ENCODE measurements at places on chromosomes 6 and 20.
A peak's percentile ranks its signal among the peaks of the same experiment; 100 is the strongest.

DNA sequence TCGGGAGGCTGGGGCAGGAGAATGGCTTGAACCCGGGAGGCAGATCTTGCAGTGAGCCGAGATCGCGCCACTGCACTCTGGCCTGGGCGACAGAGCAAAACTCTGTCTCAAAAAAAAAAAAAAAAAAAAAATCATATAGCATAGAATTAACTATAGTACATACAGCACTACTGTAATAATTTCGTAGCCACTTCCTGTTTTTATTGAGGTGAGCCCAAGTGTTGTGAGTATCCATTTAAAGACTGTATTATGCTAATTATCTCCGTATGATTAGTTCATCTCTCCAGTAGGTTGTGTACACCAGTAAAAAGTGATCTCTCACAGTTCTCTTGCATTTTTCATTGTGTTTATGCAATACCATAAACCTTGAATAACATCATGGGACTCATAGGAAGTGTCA lies 70.6 kb downstream of the IYD start:
- DNase-seq: no peak

GRCh38 chr6:57216235-57217101 lies 5.6 kb downstream of the RAB23 start:
- no peak for DNase-seq

DNA sequence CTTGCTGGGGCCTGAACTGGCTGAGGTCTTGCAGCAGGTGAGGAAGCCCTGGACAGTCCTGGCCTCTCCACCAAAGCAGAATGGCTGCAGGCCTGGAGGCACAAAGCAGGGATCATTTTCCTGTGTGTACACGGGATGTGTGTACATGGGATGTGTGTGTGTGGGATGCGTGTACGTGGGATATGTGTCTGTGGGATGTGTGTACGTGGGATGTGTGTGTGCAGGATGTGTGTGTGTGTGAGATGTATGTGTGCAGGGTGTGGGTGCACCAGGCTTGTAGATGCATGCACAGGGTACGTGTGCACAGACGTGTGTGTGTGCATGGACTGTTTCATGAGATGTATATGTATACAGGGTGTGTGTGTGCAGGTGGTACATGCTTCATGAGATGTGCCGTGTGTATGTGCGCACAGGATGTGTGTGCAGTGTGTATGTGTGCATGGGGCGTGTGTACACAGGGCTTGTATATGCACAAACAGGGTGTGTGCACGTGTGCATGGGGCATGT lies 7.9 kb upstream of the CHRNA4 start:
- no peak for DNase-seq

DNA sequence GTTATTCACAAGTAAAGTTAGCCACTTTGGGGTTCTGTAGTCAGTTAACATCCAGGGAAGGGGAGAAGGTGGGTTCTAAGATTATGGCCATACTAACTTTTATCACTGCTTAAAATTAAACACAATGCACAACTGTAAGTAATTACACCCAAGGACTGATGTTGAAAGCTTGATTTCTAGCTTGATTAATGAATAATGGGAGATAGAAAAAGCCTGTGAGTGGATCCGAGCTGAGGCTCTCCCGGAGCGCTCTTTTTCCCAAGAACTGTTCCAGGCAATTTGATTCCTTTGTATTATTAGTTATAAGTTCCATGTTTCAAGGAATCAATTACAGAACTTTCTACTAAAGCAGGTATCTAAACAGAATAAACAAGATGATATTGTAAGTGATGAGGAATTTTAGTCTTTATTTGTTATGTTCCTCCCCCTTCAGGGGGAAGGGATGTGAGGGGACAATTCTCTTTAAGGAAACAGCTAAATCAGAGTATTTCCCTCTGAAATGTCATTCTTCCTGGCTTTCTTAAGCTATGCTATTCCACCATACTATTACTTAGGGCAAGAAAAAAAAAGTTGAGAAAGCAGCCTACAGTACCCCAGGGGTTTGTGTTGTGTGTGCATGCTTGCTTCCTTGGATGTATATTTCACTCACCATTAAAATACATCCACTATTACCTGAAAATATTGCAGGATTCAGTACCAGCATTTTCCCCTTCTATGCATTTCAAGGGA lies 3.8 kb downstream of the TSHZ2 start:
- no peak for DNase-seq

DNA sequence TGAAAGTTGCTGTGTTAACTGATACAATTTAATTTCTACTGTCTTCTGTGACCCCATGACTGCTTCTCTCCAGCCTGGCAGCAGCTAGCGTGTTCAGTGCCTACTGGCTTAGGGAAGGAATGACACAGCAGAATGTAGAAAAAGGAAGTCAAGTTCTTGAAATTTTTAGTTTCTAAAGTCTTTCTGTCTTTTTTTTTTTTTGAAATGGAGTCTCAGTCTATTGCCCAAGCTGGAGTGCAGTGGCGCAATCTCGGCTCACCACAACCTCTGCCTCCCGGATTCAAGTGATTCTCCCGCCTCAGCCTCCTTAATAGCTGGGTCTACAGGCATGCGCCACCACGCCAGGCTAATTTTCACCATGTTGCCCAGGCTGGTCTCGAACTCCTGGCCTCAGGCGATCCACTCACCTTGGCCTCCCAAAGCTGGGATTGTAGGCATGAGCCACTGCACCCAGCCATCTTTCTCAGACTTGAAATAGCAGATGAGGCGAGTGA lies 39.3 kb downstream of the PCNA start:
- no peak for DNase-seq

DNA sequence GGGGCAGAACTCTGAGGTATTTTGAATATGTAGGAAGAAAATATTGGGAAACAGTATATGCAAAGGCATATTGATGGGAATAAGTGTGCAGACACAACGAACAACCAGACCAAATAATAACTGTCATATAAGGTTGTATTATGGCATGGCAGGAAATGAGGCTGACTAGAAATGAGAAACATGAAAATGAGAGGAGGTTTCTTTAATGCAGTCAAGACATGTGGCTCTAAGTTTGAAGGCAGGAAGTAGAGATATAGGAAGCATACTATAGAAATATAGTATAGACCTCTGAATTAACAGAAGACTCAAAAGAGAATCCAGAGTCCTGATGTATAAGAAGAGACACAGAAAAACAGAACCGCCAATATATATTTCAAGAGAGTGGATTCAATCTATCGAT lies 459.7 kb upstream of the PTCHD4 start:
- no peak for DNase-seq

DNA sequence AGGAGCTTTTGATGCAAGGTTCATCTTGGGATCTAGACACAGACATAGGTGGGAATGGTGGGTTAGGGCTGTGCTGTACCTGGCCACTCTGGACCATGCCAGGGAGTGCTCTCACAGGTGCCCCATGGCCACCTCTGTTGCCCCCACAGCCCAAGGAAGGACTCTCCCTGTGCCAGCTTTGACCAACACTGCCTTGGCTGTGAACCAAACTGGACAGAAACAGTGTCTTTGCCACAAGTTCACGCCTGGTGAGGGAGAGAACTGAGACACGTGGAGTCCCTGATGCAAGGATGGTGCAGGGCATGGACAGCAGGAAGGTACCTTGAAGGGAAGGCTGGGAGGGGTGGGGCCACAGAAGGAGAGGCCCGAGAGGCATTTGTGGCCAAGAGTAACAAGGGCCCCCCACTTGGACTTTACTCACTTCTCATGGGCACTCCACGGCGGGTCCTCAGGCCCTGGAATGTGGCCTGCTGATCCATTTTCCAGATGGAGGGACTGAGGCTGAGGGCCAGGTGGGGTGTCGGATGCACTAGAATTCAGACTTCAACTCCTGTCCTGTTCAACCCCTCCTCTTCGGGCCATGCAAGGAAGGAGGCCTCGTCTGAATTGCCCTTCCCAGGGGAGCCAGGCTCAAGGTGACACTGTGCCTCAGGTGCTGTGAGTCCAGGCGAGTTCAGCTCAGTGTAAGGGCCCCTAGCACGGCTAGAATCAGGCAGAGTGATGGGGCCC lies 103.3 kb downstream of the YTHDF1 start:
- DNase-seq: no peak

- no peak for DNase-seq
Measured at GRCh38 chr6:3229566-3230178, 2.2 kb upstream of the TUBB2B start.

DNA sequence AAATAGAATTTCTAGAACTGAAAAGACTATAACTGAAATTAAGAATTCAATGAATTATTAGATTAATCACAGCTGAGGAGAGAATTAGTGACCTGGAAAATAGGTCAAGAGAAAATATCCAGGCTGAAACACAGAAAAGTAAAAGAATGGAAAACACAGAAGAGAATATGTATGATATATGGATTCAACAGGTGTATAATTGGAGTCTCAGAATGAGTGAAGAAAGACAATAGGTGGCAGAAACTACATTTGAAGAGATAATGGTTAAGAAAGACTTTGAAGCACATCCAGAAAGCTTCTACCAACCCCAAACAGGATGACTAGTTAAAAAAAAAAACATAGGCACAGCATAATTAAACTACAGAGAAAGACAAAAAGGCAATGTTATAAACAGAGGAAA lies 196.2 kb upstream of the ASCC3 start:
- DNase-seq: no peak

DNA sequence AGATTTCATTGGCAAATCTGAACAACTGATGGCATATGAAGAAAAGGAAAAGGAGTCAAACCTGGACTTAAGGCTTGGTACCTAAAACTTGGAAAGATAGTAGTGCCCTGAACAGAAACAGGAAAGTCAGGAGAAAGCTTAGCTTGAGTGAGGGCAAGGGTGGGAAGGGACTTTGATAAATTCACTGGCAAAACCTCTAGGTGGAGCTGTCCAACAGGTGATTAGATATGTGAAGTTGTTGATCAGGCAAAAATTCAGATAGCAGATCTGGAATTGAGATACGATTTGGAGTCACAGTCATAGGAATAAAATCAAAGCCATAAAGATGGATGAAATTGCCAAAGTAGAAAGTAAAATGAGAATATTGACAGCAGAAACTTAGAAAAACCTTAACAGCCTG lies 16.1 kb upstream of the ZNF292 start:
- peak; percentile 8 for DNase-seq

GRCh38 chr6:131414956-131415355 lies 158.1 kb upstream of the ARG1 start:
- no peak for DNase-seq

- peak; percentile 44 for DNase-seq
Measured at GRCh38 chr20:62874964-62875344, 13.3 kb upstream of the TCFL5 start.

GRCh38 chr6:33126101-33126714 lies 50.4 kb downstream of the HLA-DPB1 start:
- peak; percentile 37 for DNase-seq

- DNase-seq: peak; percentile 70
Measured at GRCh38 chr6:20126789-20127653, 85.2 kb downstream of the MBOAT1 start.

GRCh38 chr6:24718449-24719124 lies 367 bp downstream of the C6orf62 start:
- DNase-seq: no peak

DNA sequence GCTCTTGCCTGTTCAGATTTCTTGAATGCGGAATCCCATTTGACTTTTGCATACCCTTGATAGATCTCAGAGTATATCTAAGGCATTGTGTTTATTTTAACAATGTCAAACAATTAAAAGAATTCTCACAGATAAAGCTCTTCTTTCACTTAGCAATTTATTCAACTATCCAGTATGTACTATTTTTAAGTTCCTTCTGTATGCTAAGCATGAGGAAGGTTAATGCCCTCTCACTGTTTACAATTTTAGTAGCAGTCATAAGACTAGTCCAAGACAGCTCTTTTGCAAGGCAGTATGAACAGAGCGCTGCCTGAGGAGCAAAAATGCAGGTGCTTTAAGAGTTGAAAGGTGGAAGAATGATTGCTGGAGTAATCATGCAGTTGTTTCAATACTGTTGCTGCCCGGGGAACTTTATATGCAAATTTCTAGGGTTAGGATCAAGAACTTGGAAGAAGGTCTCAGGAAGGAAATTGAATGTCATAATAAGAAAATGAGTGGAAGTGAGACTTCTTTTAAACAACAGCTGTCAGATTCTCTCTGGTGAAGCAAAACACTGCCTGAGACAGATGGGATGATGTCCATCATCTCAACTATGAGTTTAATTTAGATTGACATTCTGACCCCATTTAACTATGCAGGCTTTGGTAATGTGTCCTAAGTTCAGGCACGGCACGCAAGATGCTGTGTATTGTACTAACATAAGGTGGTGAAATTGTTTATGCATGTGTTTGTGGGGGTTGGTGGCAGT lies 1303.5 kb upstream of the CITED2 start:
- DNase-seq: no peak

GRCh38 chr6:34468378-34468892 lies 2.6 kb downstream of the PACSIN1 start:
- DNase-seq: no peak

GRCh38 chr6:157314705-157315321 lies 8.5 kb downstream of the TMEM242 start:
- DNase-seq: peak; percentile 56

DNA sequence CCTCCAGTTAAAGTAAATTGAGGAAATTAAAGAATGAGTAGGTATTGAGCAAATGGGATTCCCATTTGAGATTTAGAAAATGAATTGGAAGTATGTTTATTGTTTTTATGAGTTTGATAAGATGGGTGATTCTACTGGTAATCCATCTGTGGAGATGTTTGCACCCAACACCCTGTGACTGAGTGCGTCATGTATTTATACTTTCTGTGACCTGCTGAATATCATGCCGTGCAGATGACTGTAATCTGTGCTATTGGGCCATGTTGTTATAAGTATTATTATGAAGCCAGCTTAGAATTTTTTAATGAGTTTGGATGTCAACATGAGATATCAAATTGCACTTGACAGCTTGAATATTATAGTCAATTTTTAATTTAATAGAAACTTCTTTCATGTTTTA lies 17.7 kb downstream of the FAM83B start:
- DNase-seq: no peak

Data from urothelium cell line (cell line).